ENCODE measurements at places on chromosomes 12 and 14.

GRCh38 chr12:100337727-100338126 is 19.1 kb upstream of the SLC17A8 start:
- no peak for DNase-seq

GRCh38 chr12:5254703-5255102 is 177.2 kb upstream of the NTF3 start:
- no peak for DNase-seq

DNA sequence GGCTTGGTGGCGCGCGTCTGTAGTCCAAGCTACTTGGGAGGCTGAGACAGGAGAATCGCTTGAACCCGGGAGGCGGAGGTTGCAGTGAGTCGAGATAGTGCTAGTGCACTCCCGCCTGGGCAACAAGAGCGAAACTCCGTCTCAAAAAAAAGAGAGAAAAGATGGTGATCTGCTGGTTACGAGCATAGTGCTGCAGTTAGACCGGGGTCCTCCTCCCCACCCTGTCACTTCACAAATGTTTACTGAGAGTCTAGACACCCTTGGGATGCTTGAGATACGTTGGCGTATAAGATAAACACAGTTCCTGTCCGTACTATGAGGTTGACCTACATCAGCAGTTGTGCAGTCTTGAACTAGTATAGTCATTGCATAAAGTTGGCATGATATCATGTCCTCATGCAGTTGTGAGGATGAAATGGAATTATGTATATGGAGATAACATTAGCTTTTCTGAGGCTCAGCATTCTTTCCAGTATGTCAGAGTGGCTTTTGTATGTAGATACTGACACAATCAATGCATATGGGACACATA is 787 bp downstream of the ACAD10 start:
- no peak for DNase-seq

- no peak for DNase-seq
These were observed 5.9 kb downstream of the ADIPOR2 start for GRCh38 chr12:1696800-1697199.

- no peak for DNase-seq
These were observed 33.7 kb downstream of the CKB start for GRCh38 chr14:103488960-103489359.

DNA sequence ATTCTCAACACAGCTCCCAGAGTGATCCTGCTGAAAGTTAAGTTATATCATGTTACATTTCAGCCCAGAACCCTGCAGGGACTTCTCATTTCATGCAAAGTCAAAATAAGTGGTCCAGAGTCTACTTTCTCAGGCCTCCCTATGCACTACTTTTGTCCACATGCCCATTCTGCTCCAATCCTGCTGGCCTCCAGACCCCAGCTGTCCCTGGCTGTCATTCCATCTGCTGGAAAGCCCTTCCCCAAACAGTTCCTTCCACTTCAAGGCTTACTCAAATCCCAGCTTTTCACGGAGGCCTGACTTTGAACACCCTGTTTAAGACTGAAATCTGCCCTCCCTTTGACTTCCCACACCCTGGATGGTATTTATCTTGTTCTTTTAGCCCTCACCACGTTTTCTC is 109.8 kb upstream of the DNM1L start:
- DNase-seq: no peak

DNA sequence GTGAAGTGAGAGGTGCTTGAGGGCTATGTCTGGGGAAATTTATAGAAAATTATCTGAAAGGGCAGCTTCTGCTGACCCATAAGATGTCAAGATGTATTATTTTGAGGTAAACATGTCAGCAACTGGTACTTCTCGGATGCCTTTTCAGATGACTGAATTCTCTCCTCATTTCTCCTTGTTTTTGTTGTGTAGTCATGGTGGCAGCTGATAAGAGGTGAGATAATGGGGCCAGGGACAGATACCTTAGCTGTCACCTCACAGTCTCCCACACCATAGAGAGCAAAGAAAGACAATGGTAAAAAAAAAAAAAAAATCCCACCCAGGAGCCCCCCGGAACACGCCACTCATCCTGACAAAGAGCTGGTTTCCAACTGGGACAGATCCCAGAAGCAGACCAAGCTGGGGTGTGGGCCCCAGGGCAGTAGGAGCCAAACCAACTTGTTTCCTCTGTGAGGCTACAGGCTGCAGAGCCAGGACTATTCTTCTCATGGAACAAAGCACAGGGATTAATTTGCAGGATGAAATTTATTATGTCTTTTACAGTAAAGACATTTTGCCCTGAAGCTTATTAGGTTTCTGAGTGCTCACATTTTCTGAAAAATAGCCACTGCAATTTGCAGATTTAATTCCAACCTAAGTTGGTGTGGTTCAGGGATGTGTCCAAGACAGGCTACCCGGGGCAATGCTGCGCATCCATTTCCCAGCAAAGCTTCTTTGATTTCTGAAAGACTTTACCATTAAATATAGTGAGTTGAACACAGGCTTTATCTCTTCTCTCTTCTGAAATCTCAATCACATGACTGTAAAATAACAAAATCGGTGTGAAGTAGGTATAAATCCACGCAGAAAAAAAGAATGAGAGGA is 52.2 kb downstream of the NDUFA12 start:
- DNase-seq: no peak

GRCh38 chr12:132239796-132240668 is 89.4 kb downstream of the GALNT9 start:
- no peak for DNase-seq

- DNase-seq: no peak
These were observed 207.9 kb upstream of the BCL2L14 start for GRCh38 chr12:11862798-11863197.

DNA sequence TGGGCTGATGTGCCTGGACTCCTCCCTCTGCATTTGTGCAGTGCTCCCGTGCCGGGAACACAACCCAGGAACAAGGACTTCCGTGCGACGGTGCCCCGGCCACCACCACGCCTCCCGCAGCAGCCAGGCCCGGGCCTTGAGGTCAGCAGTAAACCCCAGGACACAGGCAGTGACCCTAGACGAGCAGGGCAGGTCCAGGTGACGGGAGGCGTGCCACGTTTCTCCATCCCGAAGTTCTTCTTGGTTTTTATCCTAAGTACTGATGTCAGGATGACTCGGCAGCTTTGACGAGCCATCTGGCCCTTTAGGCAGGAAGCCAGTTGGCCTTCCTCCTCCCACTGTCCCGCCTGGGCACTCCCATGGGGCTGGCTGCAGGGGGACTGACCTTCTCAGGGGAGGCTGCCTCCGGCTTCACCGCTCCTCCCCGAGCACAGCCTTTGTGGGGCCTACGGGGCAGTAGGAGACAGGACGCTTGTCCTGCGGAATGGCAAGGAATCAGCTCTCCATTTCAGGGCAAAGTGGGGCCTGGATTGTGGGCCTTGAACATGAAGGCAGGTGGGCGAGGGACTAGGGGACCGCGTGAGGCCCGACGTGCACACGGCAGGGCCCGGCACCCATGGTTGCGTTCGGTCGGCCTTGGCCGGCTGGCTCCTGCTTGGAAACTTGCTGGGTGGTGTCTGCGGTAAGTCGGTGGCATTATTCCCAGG is 94.1 kb downstream of the FBXL14 start:
- no peak for DNase-seq

- no peak for DNase-seq
These were observed 6.0 kb downstream of the HAL start for GRCh38 chr12:95990136-95990535.

GRCh38 chr14:35287431-35288013 is 4.7 kb upstream of the PSMA6 start:
- DNase-seq: no peak

DNA sequence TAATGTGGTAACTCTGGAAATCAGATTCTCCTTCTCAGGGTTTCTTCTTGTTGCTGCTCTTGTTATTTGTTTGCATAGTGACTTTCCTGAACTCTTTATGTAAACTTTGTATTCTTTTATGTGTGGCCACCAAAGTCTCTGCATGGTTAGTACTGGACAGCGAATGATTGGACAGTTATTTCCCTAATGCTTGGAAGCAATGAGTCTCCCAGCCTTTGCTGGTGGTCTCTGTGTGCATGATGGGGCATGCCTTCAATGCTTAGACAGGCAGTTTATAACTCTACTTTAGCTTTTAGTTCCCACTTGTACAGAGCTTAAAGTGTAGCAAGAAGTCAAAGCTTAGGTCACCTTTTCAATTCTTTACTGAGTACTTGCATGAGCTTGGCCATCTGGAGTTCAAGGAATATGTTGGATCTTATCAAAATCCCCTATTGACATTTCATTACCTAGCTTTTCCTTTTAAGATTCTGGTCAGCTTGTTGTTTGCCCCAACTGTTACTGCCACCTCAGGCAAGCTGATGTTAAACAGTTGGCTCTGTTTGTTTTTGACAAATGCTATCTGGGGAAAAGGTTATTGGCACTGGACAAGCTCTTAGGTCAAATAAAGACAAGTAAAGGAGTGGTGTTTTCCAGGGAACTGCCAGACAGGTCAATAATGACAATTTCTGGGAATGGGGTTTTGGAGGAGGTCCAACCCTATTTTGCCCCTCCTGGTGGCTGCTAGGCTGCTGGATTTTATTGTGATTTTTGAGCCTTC is 12.3 kb downstream of the CCDC91 start:
- no peak for DNase-seq

DNA sequence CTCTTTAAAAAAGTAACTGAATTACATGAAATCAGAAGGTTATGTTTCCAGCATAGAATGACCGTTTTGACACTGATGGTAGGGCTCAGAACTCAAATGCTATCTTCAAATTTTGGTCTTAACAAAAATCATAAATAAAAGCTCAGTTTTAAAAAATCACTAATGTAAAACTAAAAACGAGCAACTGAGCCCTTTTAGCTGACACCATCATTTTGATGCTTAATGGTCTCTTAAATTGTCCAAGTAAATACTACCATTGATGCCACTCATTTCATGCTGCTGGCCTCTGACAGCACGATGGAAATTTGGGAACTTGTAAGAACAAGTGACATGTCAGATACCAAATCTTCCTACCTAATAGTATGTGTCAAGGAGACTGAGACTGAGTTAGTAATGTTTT is 205.0 kb downstream of the AKAP6 start:
- no peak for DNase-seq

DNA sequence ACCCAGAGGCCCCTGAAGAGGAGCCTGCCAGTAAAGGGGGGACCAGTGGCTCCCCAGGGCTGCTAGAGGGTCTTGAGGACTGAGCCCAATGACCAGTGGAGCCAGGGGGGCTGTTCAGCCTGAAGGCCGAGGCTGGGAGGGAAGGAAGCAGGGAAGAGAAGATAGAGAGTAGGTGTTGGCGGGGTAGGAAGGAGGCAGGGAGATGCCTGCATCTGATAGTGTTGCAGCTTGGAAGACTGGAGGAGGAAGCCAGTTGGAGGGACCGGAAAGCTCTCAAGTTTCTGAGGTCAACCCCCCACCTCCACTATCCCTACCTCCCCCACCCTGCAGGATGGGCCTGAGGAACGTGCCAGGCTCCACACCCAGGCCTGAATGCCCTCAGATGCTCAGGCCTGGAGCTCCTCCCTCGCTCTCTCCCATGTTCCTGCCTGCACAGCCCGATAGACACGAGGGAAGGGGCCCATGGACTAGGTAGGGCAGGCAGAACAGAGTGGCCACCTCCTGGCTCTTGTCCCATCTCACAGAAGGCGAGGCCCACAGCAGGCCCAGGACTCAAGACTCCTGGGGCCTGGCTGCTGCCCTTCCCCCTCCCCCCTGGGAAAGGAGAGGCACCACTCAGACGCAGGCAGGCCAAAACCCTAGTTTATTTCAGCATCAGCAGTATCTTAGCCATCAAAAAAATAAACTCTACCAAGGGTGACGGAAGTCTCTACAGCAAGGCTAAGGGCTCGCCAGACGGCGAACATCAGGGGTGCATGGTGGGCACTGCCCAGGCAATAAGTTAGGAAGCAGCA is 3.4 kb downstream of the CKB start:
- no peak for DNase-seq

- DNase-seq: no peak
These were observed 128.5 kb upstream of the LMNTD1 start for GRCh38 chr12:25681580-25681979.

- DNase-seq: no peak
These were observed 39.6 kb downstream of the IQSEC3 start for GRCh38 chr12:106118-106591.

DNA sequence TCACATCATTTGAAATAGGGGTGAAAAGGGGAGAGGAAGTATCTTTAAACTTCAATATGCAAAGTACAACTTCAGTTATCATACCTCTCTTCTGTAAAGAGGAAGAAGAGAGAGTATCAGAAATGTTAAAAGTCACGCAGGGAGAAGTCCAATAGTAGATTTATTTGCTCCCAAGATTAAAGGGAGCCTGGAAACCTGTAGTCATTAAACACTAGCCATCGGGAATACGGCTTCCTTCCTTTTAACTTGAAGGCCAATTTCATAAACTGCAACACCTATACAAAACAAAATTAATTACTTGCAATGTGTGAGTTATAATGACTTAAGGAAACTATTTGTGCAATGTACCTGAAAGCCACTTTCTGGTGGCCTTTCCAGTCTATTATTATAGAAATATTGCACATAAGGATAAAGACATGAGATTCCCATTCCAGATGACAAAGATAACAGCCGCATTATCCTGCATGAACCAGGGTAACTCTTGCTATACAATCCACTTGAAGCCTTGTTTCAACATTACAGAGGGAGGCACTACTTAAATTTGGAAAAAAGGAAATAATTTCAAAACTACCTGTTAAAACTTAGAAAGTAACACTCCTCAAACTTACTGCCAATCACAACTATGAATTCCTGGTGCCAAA is 4.6 kb downstream of the BTG1 start:
- no peak for DNase-seq

GRCh38 chr14:63952053-63952932 is 99.5 kb downstream of the SYNE2 start:
- no peak for DNase-seq

- DNase-seq: no peak
These were observed 3.1 kb downstream of the MUCL1 start for GRCh38 chr12:54857406-54857805.

GRCh38 chr12:50055831-50056638 is 1.4 kb upstream of the ASIC1 start:
- no peak for DNase-seq

DNA sequence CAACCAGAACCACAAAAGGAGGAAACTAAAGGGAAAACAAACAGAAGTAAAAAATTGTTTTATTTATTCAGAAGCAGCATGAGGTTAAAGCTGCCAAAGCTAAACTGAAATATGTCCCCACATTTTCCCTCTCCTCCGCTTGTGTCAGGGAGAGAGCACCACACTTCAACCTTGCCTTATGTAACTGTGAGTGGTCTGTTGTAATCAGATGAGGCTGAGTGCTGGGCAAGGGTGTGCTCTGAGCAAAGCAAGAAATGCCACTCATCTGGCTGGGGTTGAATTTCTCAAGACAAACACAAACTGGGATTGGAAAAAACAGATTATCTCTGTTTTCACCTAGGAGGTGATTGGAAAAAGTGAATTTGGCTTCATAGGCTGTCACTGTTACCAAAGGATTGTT is 12.2 kb downstream of the CAPZA3 start:
- DNase-seq: no peak

DNA sequence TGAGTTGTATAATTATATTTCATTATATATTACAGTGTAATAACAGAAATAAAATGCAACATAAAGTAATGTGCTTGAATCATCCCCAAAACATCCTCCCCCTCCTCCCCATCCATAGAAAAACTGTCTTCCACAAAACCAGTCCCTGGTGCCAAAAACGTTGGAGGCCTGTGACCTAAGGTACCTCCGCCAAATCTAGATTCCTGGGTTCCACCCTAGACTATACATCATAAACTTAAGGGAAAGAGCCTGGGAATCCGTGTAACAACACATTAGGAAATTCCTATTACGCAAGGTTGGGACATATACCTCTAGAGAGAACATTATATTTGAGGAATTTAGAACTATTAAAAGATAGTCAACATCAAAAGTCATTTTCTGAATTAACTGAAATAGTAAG is 38.0 kb downstream of the SPPL3 start:
- no peak for DNase-seq

All from HS-5 (cell line).